ENCODE measurements at places on chromosomes 11 and 22. TPM values are rescaled to one million over a fixed set of nuclear protein-coding genes. Genes with fewer than 3 reads are reported as not detected.

TMEM86A gene
- total RNA-seq = 0.31 TPM

APOA1 gene
- 1.7 TPM for total RNA-seq

DEPDC7 gene
- total RNA-seq = 7.5 TPM

SAA1 gene
- total RNA-seq = 7.9 TPM

KIRREL3 gene
- 0.36 TPM for total RNA-seq

IGLL1 gene
- not detected for total RNA-seq

TCN1 gene
- total RNA-seq = not detected

SLC15A3 gene
- total RNA-seq = 8.7 TPM

SCN4B gene
- 0.33 TPM for total RNA-seq

PKP3 gene
- total RNA-seq = 36.8 TPM

THY1 gene
- 13.7 TPM for total RNA-seq

DNAJB13 gene
- not detected for total RNA-seq

KLHL22 gene
- total RNA-seq = 14.5 TPM

CHRM4 gene
- 3.1 TPM for total RNA-seq

OR4D5 gene
- total RNA-seq = not detected

KRTAP5-7 gene
- not detected for total RNA-seq

POU2AF3 gene
- 0.64 TPM for total RNA-seq

KCNK4 gene
- total RNA-seq = 1.1 TPM

CD3G gene
- 0.15 TPM for total RNA-seq

MISFA gene
- total RNA-seq = 5.0 TPM

DEUP1 gene
- total RNA-seq = not detected

MRGPRX3 gene
- not detected for total RNA-seq

SOX6 gene
- 0.21 TPM for total RNA-seq

SCYL1 gene
- 117 TPM for total RNA-seq

CHST1 gene
- total RNA-seq = not detected

MS4A2 gene
- not detected for total RNA-seq

OR5A1 gene
- not detected for total RNA-seq

BATF2 gene
- total RNA-seq = 1.6 TPM

MS4A15 gene
- not detected for total RNA-seq

CRYAB gene
- total RNA-seq = 0.59 TPM

SLC22A6 gene
- total RNA-seq = not detected

FIBIN gene
- total RNA-seq = not detected

TNNT3 gene
- 0.41 TPM for total RNA-seq

MRGPRX4 gene
- not detected for total RNA-seq
